MG63 (cell line): ENCODE measurements at places on chromosomes 2 and 18. TPM values are rescaled to one million over a fixed set of nuclear protein-coding genes. Genes with fewer than 3 reads are reported as not detected.

GRCh38 chr2:159564081-159564480 lies 52.3 kb downstream of the BAZ2B start:
- DNase-seq = no peak

DNA sequence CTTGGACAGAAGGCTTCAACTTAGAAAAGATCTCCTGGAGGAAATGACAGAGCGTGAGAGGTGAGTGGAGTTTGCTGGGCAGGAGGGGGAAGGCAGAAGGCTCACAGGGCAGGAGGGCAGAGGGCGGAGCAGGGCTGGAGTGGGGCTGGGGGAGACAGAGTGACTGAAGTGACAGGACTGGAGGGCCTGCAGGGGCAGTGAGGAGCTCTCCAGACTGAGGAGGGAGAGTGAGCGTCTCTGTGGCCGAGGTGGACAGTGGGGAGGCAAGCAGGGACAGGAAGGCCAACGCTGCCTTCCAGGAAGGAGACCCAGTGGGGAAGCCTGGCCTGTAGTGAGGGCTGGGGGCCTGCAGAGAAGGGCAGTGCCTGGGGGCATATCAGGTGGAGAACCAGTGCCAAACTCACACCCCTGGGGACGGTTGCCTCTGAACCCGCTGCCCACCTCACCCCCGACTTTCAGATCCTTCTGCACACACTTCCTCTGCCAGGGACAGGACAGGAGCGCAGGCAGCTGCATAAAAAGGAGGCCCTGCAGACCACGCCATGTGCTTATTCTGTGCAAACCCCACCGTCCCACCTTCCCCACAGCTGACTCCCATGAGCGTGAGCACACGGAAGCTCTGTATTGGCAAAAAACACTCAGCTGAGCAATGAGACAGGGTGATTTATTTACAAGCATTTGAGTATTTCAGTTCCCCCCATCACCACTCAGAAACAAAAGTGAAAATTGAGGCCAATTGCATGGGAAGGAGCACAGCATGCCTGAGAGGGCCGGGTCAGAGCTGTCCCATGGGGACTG lies 244.3 kb downstream of the FAM210A start:
- no peak for DNase-seq

DNA sequence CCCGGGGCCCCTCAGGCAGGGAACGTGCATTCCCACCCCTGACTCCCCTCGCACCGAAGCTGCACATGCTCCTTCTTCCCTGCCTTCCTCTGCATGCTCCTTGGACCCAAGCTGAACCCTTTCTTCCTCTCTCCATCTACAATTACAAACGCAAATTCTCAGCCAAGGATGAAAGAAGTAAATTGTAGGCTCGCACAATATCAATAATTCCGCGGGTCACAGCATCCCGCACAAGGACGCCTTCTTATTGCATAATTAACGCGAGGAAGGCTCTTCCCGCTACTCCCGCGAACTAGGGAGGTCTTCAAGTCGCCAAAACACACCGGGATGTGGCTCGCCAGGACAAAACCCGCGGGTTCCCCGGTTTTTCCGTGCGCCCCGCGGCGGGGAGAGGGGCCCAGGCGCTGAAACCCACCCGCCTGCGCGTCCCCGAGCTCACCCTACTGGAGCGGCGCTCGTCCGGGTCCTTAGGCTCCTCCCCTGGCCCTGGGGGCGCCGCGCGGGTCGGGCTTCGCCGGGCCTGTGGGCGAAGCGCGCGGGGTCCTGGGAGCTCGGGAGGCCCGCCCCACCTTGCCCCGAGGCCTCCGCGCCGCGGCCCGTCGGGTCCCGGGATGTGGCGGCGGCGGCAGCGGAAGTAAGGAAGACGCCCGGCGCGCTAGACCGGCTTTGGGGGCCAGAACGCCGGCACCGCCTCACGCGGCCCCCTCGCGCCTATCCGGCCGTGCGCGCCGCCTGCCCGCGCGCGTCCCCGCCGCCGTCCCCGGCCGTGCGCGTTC lies at the start of gene CHST10:
TSS of gene CHST10 (minus strand) at position 734 of the 776 bp plus-strand sequence. CDS start 10,993 bp downstream, outside the sequence.
- DNase-seq = peak; percentile 69

DNA sequence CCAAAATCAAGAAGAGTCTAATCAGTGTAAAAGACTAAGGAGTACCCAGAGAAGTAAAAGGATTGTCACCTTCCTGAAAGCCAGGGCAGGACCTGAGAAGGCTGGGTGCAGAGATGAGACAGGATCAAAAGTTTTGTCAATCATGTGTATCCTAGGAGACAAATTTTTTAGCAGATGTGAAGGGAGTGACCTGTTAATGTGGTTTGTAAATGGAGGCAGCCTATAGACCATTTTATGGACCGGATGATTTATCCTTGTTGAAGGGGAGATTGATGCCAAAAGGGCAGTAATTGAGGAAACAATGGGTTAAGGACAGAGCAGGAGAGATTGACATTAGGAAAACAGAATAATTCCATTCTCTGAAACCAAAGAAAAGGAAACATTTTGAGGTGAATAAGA lies 813 bp downstream of the NDC80 start:
- no peak for DNase-seq

NAT8 gene
- total RNA-seq = not detected in 2 replicates

DNA sequence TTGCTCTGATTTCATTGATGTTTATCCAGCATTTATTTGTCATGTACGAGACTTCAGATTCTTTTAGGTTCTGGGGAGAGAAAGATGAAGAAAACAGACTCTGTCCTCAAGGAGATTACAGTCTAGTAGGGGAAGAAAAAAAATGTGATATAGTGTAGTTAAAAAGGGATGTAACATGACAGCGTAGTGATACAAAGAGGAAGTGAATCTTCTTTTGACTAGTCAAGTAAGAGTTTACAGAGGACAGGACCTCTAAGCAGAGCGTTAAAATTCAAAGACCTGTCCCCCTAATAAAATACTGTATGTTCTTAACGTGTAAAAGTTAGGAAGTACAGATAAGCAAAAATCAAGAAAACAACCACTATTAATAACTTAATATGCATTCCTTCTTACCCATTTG lies 47.7 kb downstream of the NCOA1 start:
- no peak for DNase-seq

DNA sequence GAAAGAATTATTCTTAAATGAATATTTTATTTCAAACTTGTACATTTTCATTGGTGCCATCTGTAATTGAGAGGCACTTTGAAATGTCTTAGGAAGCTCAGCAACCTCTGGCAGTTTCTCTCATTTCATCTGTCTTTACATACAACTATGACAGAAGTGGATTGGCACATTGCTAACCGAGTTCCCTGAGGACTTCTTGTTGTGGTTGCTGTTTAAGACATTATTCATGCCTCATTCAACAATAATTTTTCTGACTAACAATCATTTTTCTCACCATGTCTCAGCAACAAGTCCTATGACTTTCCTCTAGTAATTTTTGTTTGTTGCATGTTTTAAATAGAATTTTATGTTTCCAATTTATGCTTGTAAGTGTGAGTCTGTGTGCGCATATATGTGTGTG lies 284.0 kb upstream of the CWC22 start:
- peak; percentile 57 for DNase-seq

DNA sequence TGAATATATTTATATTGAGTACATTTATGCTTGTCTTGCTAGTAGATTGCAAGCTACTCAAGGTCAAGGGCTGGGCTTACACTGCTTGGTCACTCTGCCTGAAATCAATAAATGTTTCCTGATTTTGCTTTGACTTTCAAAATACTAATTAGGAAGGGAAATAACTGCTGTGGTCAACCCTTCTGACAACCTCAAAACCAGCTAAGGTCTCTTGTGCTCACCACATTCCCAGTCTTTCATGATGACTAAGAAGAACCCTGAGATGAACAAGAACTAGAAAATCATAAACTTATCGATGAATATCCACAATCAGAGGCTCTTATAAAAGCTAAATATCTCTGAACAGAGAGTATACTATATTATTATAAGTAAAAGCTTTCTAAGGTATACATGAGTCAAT lies 33.3 kb downstream of the ABCB11 start:
- no peak for DNase-seq

DNA sequence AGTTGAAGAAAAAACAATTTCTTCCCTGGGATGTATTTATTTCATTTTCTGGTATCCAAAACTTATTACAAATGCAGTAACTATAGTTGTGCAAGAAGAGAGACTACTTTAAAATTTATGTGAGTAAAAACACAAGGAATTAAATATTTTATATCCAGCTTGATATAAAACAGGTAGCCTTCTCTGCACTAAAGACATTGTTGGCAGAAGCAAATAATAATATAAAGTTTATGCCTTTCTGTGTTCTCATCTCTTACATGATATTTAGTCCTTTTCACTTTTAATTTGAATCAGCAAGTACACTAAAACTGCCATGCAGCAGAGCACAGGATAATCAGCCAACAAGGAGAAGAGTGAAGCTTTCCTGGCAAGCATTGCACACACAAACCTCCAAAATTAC lies 352.7 kb downstream of the ARL6IP6 start:
- DNase-seq = no peak

GRCh38 chr2:227485429-227485828 lies 13.5 kb downstream of the AGFG1 start:
- DNase-seq = no peak

GRCh38 chr18:61992285-61992684 lies 99.5 kb upstream of the RNF152 start:
- DNase-seq = peak; percentile 7

GPR155 gene
- total RNA-seq = 3.0 and 23.3 TPM in 2 replicates

MYO5B gene
- total RNA-seq = 8.8 and 31.6 TPM in 2 replicates

GPR45 gene
- not detected in 2 replicates for total RNA-seq

DNA sequence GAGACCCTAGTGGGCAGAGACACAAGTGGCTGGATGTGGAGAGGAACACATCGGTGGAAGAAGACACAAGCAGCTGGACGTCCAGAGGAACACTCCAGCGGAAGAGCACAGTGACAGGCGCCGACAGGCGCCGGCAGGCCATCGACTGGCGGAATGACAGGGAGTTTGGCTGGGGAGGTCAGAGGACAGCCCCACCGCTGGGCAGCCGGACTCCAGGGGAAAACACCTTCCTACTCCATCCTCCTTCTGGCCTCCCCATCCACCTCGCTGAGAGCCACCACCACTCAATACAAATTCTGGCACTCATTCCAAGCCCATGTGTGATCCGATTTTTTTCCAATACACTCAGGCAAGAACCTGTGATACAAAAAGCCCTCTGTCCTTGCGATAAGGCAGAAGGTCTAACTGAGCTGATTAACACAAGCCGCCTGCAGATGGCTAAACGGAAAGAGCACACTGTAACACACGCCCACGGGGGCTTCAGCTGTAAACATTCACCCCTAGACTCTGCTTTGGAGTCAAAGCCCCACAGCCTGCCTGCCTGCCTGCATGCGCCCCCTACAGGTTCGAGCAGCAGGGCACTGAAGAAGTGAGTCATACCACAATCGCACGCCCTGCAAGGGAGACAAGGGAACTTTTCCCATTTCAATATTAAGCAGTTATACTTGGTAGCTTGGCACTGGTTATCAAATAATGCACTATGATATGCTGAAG lies 50.2 kb upstream of the LRP1B start:
- peak; percentile 25 for DNase-seq

DNA sequence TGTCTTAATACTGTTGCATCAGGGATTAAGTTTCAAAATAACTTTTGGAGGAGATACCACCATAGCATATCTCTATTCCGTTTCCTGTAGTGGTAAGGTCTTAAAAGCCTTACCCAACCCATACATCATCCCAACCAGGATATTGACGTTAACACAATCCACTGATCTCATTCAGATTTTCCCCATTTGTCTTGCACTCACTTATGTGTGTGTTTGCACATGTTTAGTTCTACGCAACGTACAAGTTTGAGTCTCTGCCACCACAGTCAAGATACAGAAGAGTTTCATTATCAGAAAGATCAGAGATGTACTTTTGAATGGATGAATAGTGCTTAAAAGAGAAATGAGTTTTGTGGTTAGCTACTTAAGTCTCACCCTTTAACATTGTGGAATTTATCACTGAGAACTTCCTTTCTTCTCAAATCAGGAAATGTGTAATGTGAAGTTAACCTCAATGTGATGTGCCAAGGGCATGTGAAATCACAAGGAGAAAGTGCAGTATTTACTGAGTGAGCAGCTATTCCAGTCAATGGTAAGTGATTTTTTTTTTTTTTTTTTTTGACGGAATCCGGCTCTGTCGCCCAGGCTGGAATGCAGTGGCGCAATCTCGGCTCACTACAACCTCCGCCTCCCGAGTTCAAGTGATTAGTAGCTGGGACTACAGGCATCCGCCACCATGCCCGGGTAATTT lies 69.2 kb upstream of the EPHA4 start:
- DNase-seq = no peak
